ENCODE measurements at places on chromosomes 7 and 10. TPM values are rescaled to one million over a fixed set of nuclear protein-coding genes. Genes with fewer than 3 reads are reported as not detected.

- no peak overlapping the region for H3K27ac ChIP-seq
- H3K27me3 ChIP-seq: no peaks in the 10 kb centered on the region
- H3K4me1 ChIP-seq: peaks cover 5% of the 10 kb centered on the region
Measured at GRCh38 chr7:20441991-20442441, 111.3 kb downstream of the ITGB8 start.

DNA sequence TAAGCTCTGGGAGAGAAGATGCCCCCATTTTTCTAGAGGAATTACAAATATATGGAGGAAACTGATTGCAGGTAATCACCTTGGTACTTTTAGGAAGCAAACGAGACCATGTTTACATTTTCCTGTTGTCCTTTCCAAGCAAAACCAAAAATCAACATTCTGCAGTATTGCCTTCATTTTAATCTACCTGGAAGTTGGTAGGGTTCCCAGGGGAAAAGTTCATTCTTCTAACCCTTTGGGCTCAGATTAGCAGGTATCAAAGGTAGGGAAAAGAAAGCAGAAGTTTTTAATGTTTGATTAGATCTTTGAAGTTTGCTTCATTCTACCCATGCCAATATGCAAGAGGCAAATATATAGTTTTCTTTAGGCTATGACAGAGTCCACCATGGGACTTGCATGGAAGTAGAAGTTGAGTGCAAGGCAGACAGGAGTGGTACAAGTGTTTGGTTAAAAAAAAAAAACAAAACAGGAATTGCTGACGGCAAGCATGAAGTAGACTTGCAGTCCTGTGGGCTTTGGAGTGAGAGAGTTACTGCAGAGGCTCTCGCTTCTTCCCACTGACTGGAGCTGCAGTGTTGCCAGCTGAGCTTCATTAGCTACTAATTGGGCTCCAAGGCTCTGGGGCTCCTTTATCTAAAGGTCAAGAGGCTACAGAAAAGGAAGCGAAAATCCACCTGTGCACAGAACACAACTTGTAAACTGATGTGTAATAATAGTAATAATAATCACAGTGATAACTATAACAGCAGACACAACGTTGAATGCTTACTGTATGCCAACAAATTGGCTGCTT lies 28.9 kb upstream of the ASAH2 start:
- no peaks in the 10 kb centered on the region for H3K27me3 ChIP-seq
- H3K27ac ChIP-seq: no peak overlapping the region
- DNase-seq: no peak
- no peaks in the 10 kb centered on the region for H3K36me3 ChIP-seq
- H3K4me3 ChIP-seq: no peak overlapping the region

DNA sequence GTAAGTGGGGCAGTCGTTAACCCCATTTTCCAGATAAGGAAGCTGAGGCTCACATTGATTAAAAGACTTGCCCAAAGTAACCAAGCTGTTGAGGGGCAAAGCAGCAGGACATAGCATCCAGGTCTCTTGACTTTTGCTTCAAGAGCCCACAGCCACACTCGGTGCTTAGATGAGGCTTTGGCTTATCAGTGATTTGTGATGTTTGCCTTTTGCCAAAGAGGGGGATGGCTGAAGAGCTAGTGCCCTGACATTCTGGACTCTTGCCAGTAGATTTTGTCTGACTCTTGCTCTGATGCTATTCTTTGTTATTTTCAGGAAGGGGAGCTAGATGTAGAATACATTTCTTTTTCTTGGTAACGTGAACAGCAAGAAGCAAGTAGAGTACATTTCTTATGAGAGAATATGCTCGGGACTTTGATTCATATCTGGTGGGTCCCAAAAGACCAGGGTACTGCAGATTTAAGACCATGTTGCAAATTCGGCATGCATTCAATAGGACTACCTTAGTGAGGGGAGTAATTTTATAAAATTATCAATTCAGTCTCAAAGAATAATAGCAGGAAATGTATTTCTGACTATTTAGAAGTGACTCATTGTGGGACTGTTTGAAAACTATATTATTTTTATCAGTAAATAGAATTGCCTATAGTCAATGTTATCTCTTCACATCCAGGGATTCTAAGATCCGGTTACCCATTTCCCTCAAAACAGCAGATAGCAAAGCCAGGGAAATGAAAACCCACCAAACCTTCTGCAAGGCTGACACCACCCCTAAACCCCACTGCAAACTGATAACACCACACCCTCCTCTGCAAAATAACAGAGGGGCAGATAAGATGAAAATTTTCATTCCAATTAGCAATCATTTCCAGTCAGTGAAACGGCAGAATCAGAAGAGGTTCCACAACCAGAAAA lies 180.0 kb upstream of the BMPER start:
- no peak overlapping the region for H3K27ac ChIP-seq
- H3K4me1 ChIP-seq: peaks cover 16% of the 10 kb centered on the region
- H3K27me3 ChIP-seq: peaks cover 2% of the 10 kb centered on the region

DNA sequence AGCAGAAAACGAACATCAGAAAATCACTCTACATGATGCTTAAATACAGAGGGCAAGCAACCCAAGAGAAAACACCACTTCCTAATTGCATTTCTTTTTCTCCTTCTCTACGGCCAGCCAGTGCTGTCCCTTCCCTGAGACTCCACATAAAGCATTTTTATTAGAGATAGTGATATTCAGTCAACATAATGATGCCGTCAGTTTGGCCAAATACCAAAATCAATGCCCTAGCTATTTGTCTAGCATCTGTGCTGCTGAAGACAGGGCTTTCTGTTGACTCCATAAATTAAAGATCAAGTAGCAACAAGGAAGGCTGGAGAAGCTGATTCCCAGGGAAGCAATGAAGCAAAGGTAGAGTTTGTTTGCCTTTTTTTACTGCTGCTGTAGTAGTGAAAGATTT lies 1024.9 kb downstream of the REEP3 start:
- H3K36me3 ChIP-seq: no peaks in the 10 kb centered on the region
- H3K4me1 ChIP-seq: no peaks in the 10 kb centered on the region
- no peak overlapping the region for H3K4me3 ChIP-seq
- DNase-seq: no peak
- no peak overlapping the region for H3K27ac ChIP-seq

DNA sequence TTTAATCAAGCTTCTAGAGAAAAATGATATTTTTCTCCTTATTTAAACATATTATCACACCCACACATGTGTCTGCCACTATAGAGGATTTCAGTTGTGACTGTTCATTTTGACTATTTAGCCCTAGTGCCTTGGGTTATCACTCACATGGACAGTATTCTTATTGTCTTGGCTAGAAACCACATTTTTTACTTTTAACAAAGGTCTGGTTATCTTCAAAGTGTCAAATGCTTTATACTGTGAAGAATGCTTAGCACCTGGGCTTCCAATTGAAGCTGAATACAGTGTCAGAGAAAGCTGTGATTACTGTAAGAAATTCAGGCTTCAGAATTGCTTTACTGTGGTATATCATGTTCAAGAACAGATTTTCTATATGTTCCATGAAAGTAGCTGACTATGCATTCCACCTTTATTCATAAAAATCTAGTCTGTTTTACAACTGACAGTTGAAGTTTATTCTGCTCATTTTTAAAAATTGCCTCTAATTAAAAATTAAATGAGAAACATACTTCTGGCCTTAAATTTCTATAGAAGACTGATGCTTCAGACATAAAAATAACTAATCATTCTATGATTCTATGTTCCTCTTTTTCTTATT lies 278.6 kb downstream of the SEMA3D start:
- H3K4me1 ChIP-seq: no peaks in the 10 kb centered on the region
- DNase-seq: peak; percentile 14
- H3K36me3 ChIP-seq: no peaks in the 10 kb centered on the region

PRLHR gene
- total RNA-seq: 0.22 TPM

- peaks cover 12% of the 10 kb centered on the region for H3K27me3 ChIP-seq
- H3K36me3 ChIP-seq: no peaks in the 10 kb centered on the region
- H3K27ac ChIP-seq: peak within 1 kb of the TSS; percentile 92
- DNase-seq: peak; percentile 47
- peak within 1 kb of the TSS; percentile 97 for H3K4me3 ChIP-seq
Measured at GRCh38 chr10:19816411-19817230, at the start of gene PLXDC2. TSS of gene PLXDC2 (plus strand) at chr10:19816432.

CAMK2G gene
- total RNA-seq: 49.8 TPM

- no peaks in the 10 kb centered on the region for H3K27me3 ChIP-seq
- no peak overlapping the region for H3K27ac ChIP-seq
- H3K4me1 ChIP-seq: peaks cover 6% of the 10 kb centered on the region
Measured at GRCh38 chr7:77566421-77566820, 29.3 kb downstream of the PTPN12 start.

DNA sequence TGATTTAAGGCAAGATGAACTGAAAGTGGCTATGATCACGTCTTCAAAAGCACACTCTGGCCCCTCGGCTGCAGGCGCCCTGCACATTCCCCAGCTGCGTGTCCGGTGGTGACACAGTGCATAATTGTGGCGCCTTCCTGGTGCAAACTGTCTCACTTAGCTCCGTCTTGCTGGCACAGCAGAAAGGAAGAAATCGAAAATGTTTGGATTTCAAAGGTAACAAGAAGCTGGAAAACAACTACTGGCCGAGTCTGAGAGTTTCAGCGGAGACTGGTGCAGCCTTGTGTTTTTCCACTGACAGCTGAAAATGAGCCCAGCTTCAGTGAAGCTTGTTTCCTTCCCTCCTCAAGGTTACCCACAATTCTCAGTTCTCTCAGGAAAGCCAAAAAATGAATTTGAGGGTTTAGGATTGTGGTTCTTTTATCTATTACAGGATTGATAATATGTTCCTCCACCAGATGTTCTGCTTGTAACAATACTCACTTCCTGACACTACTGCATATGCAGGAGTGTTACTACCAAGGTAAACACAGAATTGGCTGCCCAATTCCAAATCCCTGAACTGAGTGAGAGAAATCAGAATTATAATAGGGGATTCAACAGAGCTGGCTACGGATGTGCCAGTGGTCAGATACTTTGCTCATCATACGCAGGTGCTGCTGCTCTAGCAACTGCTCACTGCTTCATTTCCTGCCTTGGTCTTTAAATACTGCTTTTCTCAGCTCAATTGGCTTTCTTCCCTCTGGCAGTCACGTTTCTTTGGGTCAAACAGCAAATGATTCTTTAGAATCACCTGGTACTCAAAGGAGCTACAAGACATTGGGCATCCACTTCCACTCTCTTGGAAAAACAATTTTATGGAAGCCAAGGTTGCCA lies 63.7 kb downstream of the TRUB1 start:
- no peak overlapping the region for H3K27ac ChIP-seq
- no peak for DNase-seq
- no peaks in the 10 kb centered on the region for H3K36me3 ChIP-seq
- H3K4me3 ChIP-seq: no peak overlapping the region
